Chondrocyte (in vitro differentiated cells): ENCODE measurements at places on chromosomes 4 and X. TPM values are rescaled to one million over a fixed set of nuclear protein-coding genes. Genes with fewer than 3 reads are reported as not detected.

- no peak overlapping the region for H3K4me3 ChIP-seq
- peaks cover 11% of the 10 kb centered on the region for H3K36me3 ChIP-seq
- no peak for DNase-seq
These were observed 71.0 kb downstream of the IRF2 start for GRCh38 chr4:184403384-184403781.

Gene DMD
- total RNA-seq, result 196 to 306 TPM (median 201 TPM) in 3 replicates

Gene GATA1
- total RNA-seq, result not detected in 3 replicates

DNA sequence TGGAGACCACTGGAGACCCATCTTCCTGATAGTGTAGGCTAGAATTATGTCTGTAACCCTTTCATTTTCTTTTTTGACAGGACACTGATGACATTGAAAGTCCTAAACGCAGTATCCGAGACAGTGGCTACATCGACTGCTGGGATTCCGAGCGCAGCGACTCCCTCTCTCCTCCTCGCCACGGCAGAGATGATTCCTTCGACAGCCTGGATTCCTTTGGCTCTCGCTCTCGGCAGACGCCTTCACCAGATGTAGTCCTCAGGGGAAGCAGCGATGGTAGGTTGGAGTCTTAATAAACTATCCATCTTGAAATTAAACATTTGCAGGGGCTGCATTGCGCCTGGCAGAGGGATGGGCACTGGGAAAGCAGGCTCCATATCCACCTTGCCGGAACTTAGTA, 75.4 kb downstream of the LIMCH1 start:
- no peaks in the 10 kb centered on the region for H3K36me3 ChIP-seq
- H3K4me1 ChIP-seq, result peaks cover 24% of the 10 kb centered on the region
- H3K4me3 ChIP-seq, result peak overlapping the region; percentile 57
- H3K27me3 ChIP-seq, result peaks cover 22% of the 10 kb centered on the region
- DNase-seq, result no peak

GRCh38 chr4:1938027-1938426, 66.8 kb downstream of the NSD2 start:
- H3K4me3 ChIP-seq, result no peak overlapping the region
- H3K27ac ChIP-seq, result peak overlapping the region; percentile 17
- H3K4me1 ChIP-seq, result peaks cover 16% of the 10 kb centered on the region
- peaks cover 12% of the 10 kb centered on the region for H3K36me3 ChIP-seq
- DNase-seq, result no peak
- no peaks in the 10 kb centered on the region for H3K27me3 ChIP-seq

- no peak overlapping the region for H3K27ac ChIP-seq
- H3K36me3 ChIP-seq, result no peaks in the 10 kb centered on the region
- no peak overlapping the region for H3K4me3 ChIP-seq
- H3K4me1 ChIP-seq, result peaks cover 62% of the 10 kb centered on the region
These were observed 11.2 kb downstream of the JADE1 start for GRCh38 chr4:128820671-128821070.

Gene SPANXC
- total RNA-seq, result not detected in 3 replicates

Gene ESX1
- total RNA-seq, result not detected in 3 replicates

DNA sequence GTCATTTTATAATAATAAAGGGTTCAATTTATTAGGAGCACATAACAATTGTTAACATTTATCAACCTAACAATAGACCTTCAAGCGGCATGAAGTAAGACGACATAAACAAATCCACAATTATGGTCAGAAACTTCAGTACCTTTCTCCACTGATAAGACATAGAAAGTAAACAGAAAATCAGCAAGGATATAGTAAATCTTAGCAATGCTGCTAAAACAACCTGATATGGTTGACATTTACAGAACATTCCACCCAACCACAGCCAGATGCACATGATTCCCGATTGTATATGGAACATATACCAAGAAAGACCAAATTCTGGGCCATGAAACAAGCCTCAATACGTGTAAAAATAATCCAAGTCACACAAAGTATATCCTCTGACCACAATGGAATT, 71.3 kb downstream of the ZFYVE28 start:
- H3K27ac ChIP-seq, result no peak overlapping the region
- H3K36me3 ChIP-seq, result peaks cover 5% of the 10 kb centered on the region
- H3K27me3 ChIP-seq, result peaks cover 7% of the 10 kb centered on the region
- H3K4me3 ChIP-seq, result no peak overlapping the region
- H3K4me1 ChIP-seq, result no peaks in the 10 kb centered on the region

DNA sequence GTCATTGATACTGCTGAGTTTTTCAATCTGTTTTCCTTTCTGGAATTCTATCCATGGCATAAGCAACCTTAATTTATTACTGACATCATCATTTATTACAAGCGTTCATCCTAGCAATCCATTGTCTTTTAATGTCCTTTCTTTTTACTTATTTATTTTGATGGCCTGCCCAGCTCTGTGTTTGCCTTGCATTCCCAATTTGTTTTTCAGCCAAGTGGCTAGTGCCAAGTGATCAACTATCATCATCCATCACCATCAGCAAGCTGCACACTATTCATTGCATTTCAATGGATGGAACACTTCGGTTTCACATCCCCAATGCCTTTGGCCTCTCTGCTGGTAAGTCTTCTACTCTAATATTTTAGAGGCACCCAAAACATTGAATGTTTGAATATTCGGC, 831.7 kb upstream of the EPHA5 start:
- no peaks in the 10 kb centered on the region for H3K36me3 ChIP-seq
- no peak overlapping the region for H3K27ac ChIP-seq
- no peak for DNase-seq
- no peaks in the 10 kb centered on the region for H3K4me1 ChIP-seq
- H3K4me3 ChIP-seq, result no peak overlapping the region

DNA sequence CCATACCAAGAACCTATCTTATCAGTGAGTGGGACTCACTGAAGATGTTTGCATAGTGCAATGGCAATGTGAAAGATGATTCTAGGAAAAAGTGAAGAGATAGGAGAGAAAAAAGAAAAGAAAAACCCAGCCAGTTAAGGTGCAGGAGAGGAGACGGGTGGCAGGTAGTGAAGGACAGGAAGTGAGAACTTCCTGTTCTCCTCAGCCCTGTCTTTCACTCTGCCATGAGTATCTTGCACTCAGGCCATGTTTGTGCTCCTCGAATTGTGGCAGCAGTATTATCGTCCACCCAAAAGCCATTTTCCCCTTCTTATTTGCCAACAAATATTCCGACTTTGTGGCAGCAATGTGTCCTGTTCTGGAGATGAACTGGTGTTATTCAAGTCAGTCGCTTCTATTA, 8.6 kb upstream of the ENPEP start:
- no peaks in the 10 kb centered on the region for H3K27me3 ChIP-seq
- peaks cover 3% of the 10 kb centered on the region for H3K36me3 ChIP-seq
- no peak overlapping the region for H3K4me3 ChIP-seq
- no peak overlapping the region for H3K27ac ChIP-seq
- no peak for DNase-seq

GRCh38 chr4:170336238-170336775, 246.6 kb upstream of the AADAT start:
- no peaks in the 10 kb centered on the region for H3K36me3 ChIP-seq
- H3K27me3 ChIP-seq, result no peaks in the 10 kb centered on the region
- H3K27ac ChIP-seq, result no peak overlapping the region
- no peaks in the 10 kb centered on the region for H3K4me1 ChIP-seq
- H3K4me3 ChIP-seq, result no peak overlapping the region

GRCh38 chr4:94641702-94642560, 115.8 kb upstream of the BMPR1B start:
- DNase-seq, result no peak
- H3K27ac ChIP-seq, result peak overlapping the region; percentile 74
- peaks cover 32% of the 10 kb centered on the region for H3K36me3 ChIP-seq
- H3K27me3 ChIP-seq, result no peaks in the 10 kb centered on the region
- peaks cover 23% of the 10 kb centered on the region for H3K4me1 ChIP-seq

Gene MAGEA11
- total RNA-seq, result not detected in 3 replicates

DNA sequence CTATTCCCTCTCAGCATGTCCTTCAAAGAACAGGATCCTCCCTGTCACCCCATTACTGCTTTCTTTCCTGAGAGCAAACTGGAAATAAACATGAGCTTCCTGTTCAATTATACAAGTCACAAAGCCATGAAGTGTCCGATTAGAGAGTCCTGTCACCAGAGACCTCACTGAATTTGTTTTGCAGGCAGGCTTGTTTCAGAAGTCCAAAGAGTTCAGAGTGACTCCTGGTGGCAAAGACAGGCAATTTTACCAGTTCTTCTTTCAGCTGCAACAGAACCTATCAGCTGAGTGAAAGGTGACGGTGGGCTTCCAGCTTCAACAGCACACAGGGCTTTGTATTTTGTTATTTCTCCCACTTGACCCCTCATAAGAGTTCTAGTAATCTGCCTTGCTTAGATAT, 6.4 kb downstream of the ELK1 start:
- no peak for DNase-seq
- peaks cover 20% of the 10 kb centered on the region for H3K36me3 ChIP-seq
- no peak overlapping the region for H3K27ac ChIP-seq
- H3K4me3 ChIP-seq, result no peak overlapping the region
- peaks cover 14% of the 10 kb centered on the region for H3K4me1 ChIP-seq

GRCh38 chrX:67435536-67435935, 108.3 kb upstream of the AR start:
- H3K27me3 ChIP-seq, result no peaks in the 10 kb centered on the region
- H3K27ac ChIP-seq, result no peak overlapping the region
- no peak overlapping the region for H3K4me3 ChIP-seq
- H3K36me3 ChIP-seq, result peaks cover 1% of the 10 kb centered on the region
